Activated naive CD8-positive, alpha-beta T cell treated with anti-CD3 and anti-CD28 coated beads, Interleukin-2, amount 50 U/mL, for 24 hours (primary cell): ENCODE measurements at places on chromosomes 2 and 18.

GRCh38 chr2:146624430-146625160 is 1220.2 kb upstream of the ACVR2A start:
- DNase-seq, result no peak

DNA sequence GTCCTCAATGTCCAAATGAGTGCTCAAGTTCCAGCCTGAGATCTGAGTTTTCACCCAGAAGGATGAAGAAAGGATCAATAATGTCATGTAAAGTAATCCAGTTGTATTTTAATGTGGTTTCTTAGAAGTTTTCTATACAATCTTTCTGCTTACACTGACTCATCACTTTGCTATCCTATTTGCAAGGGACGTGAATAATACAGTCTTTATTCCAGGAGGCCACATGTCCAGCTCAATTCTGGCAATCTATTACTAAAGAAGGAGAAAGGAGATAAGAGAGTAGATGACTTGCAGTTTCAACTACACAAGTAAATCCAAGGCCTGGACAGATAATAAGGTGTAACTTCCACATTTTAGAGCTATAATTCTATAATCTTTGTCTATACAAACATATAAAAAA is 601.1 kb upstream of the SETBP1 start:
- no peak for DNase-seq

DNA sequence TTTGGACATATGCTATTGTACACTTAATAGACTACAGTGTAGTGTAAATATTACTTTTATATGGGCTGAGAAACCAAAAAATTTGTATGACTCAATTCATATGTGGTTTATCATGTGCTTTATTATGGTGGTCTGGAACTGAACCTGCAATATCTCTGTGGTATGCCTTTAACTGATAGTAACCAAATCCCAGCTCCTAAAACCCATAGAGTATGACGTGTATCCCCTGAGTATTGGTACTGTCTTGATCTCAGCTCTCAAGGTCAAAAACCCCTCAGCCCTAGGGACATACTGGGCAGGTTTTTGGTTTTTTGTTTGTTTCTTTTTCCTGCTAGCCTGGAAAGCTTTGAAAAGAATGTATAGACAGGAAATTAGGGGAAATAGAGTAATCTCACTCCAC is 42.2 kb upstream of the ARHGAP15 start:
- no peak for DNase-seq

- DNase-seq, result no peak
Measured at GRCh38 chr2:96553176-96553956, 16.8 kb downstream of the ARID5A start.

- no peak for DNase-seq
Measured at GRCh38 chr2:235505181-235505741, 11.4 kb downstream of the AGAP1 start.

DNA sequence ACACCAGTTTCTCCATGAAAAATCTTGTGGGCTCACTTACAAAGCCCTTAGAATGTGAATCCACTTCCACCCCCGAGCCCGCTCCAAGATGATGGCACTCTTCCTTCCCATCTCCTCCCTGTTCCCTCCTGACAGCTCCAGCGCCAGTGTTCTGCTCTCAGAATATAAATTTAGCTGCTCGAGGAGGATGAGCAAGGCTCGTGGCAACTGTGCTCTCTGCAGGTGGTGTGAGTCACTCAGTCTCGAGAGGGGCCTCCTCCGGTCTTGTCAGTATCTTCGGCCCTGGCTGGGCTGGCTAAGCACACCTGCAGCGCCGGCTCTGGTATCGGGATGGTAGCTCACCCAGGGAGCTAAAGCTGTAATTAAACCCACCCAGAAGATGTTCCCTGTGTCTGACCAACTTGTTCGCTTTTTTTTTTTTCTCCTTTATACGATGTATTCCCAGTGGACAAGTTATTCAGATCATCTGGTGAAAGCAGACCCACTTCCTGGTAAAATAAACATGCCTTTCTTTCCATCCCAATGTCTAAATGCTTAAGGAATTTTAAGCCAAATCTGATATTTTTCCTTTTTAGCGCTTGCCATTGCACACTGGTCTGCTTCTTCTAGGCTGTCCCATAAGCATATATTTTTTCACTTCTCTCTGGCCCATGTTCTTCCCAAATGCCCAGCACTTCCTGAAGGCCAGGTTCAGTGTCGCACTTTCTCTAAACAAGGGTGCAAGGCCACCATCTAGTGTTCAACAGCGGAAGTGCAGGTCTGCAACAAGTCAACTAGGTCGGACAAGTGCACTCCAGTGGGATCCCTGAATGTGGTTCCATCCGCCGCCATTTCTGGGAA is 31.4 kb upstream of the YPEL5 start:
- DNase-seq, result peak; percentile 75

GRCh38 chr2:28055325-28055970 is 164.9 kb downstream of the BABAM2 start:
- DNase-seq, result no peak

DNA sequence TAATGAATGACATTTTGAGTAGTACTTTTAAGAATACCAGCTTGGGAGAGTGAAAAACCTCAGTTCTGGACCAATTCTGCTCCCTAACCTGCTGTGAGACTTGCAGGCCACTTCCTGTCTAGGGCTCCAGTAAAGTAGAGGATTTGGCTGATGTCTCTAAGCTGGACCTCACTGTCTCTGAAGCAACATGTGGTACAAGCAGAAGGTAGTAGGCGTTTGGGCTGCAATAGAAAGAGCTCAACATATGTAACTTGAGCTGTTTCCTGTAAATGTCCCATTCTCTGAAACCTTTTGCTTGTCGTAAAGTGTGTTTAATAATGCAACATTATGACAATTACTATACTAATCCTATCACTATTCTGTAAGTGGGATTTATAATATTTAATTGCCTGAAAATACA is 213.1 kb downstream of the MYO3B start:
- no peak for DNase-seq

GRCh38 chr2:148957023-148957422 is 81.5 kb upstream of the LYPD6B start:
- no peak for DNase-seq

DNA sequence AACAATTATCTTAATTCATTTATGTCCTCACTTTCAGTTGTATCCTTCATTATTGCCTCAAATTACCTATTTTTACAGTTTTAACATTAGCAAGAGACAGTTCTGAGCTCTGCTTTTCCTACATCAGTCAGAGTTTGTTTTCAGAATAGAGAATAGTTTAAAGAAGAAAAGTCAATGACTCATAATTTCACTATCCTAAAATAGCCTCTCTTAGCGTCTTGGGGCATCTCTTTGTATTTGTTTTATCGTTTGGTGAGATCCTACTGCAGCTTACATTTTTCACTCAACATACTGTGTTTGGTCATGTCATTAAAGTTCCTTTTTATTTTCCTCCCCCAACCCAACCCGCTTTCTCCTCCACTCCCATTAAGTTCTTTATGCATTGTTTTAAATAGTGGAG is 3.8 kb downstream of the SEC11C start:
- DNase-seq, result no peak

GRCh38 chr2:1136067-1136466 is 185.4 kb downstream of the SNTG2 start:
- no peak for DNase-seq

DNA sequence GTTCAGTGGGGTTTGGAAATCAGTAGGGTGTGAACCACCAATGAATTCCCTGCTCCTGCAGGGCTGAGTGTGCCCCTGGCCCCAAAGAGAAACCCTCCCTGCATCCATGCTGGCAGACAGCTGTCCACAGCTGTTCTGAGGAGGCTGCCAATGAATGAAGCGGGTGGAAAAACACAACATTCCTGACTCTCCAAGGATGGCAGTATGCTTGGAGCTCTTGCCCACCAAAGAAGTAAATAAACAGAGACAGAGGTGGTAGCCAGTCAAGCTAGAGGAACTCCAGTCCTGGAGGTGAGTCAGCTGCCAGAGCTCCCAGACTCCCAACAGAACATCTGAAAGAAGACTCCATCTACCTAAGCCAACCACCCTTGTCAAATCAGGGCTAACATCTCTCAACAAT is 6.2 kb downstream of the ZBTB7C start:
- no peak for DNase-seq

DNA sequence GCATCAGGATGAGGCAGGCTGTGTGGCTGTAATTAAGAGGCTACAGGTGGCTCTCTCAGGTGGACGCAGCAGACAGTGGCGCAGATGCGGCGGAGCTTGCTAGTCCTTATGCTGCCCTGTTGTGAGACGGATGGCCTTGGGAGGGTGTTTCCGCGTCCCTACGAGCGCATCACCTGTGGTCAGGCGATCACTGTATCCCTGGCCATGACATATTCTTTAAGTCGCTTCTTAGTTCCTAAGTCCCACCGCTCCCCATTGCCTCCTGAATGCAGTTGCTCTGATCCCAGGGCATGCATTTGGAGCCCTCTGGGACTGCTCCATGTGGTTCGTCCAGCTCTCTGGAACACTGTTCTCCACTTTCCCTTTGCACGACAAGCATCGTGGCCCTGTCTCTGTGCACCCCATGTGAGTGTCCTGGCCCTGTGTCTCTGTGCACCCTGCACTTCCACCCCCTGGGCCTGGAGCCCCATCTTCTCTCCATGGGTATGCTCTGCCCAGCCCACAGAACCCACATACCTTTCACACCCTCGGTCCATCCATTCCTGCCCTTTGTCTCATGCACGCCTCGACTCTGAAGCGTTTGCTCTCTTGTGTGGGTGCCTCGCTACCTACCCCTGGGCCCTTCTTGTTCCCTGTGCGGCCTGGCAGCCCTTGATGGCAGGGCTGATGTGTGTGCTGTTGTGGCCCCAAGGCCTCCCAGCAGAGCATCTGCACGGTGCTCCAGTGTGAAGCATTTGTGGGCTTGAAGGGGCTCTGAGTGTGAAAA is 74.4 kb downstream of the SH3RF3 start:
- DNase-seq, result no peak

DNA sequence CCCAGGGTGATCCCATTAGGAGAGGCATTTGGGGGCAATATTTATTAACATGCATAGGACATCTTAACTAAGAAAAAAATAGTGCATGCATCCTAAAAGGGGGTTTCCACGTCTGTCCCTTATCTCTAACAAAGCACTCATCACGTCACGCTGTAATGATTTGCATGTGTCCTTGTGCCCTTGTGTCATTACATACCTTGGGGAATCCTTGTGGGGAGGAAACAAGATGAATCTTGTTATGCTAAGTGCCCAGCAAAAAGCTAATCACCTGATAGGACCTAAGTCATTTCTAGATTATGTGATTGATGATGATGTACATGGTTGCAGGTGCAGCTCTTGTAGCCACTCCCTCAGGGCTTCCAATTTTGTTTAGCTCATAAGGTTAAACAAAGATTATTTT is 250.9 kb downstream of the FBXO15 start:
- no peak for DNase-seq

DNA sequence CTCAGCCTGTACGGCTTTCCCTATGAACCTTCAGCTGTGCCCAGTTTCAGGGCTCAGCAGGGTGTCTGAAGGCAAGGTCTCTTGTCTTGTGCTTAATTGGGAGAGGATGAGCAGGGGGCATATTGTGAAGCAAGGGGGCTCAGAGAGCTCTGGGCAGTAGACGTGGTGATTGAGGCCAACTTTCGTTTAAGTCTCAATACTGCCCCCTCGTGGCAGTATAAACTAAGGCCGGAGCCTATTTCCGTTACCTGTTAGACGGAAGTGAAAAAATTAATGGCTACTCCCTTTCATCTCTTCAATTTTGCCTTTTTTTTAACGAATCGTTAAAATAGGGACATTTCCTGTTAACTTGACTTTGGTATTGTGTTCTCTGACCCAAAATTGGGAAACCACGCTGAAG is 193.4 kb downstream of the TDRD15 start:
- DNase-seq, result peak; percentile 33

- no peak for DNase-seq
Measured at GRCh38 chr2:120933693-120934573, 198.3 kb downstream of the GLI2 start.

DNA sequence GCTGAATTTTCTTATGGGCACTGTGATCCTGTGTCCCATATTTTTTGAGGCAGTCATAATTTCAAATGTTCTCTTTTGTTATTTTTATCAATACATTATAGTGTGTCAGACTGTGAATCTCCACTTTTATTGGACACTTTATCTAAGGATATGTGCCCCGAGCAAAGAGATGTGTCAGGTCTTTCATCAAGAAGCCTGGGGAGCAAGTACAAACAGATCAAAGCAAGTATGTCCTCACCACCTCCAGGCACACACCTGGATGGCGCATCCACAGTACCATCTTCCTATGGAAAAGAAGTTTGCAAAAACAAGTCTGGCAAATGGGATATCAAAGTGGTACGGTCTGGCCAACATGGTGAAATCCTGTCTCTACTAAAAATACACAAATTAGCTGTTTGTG is 81.0 kb upstream of the ZNF236 start:
- DNase-seq, result no peak

DNA sequence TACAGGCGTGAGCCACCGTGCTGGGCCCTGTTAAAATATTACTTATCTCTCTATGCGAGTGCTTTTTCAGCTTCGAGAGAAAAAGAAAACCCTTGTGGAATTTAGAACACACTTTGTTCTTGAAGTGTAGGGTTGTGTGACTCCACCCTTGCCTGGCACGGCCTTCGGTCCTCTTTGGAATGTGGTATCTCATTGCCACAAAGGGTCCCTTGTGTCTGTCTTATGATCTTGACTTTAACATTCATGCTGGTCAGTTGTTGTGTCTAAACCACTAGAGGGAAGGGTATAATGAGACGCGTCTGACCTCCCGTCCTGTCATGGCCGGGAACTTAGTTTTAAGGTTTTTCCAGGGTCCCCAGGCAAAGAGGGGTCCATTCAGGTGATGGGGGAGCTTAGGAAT is 246.4 kb downstream of the VAPA start:
- no peak for DNase-seq

DNA sequence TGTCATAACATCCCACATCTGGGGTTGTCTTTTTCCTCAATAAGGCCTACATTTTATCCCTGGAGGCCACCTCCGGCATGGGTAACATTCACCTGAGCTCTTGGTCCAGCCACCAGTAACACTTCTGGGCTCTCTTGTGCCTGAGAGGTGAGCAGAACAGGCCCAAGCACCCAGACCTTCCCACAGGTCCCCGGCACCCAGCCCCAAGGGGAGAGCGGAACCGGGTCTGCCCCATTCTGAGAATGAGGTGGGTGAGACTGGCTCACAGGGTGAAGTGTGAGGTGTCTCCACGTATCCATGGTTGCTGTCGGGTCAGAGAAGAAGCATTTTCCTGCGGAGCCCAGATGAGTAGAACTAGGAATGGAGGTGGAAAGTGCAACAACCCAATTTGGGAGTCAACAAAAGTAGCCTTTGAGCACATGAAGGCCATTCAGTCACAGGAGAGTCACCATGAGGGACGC is 496.7 kb upstream of the MYT1L start:
- DNase-seq, result no peak
